ENCODE measurements at places on chromosomes 16 and 17.

- no peak for DNase-seq
Observed at GRCh38 chr17:35723735-35724134, 7.7 kb upstream of the RASL10B start.

GRCh38 chr17:1707107-1707506 is 3.1 kb downstream of the TLCD2 start:
- no peak for DNase-seq

- DNase-seq = peak; percentile 47
Observed at GRCh38 chr17:48037036-48037837, at the start of gene COPZ2. COPZ2 (minus strand) TSS chr17:48037797; CDS start chr17:48037777, 20 bp downstream.

DNA sequence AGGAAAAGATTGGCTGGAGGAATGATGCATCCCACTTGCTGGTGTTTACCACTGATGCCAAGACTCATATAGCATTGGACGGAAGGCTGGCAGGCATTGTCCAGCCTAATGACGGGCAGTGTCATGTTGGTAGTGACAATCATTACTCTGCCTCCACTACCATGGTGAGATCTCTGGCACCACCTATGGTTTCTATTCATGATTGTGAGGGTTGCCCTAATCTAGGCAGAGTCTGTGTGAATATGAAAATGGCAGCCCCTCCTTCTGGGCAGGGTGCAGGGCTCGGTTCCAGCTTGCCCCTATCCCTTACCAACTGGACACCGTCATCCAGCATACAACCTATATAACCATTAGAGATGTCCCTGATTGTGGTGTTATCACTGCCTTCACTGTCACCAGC is 33.4 kb downstream of the ITGB3 start:
- DNase-seq = no peak

DNA sequence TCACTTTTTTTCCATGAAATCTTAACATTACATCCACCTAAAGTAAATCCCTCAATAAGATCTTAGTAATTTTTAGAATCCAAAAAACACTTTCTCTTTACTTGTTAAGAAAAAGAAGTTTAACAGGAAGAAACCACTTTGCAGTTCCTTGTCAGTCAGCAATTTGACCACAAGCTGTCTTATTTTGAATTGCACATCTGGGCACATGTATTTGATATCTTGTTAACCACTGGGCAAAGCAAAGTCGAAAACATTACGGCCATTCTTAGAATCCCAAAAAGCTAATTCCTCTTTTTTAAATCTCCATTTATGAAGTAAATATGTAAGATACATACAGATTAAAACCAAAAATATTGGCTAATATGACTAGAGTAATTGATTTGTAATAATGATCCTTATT is 1.1 kb downstream of the ABCA10 start:
- DNase-seq = no peak

GRCh38 chr17:46818929-46819859 is 702 bp upstream of the WNT3 start:
- DNase-seq = no peak

DNA sequence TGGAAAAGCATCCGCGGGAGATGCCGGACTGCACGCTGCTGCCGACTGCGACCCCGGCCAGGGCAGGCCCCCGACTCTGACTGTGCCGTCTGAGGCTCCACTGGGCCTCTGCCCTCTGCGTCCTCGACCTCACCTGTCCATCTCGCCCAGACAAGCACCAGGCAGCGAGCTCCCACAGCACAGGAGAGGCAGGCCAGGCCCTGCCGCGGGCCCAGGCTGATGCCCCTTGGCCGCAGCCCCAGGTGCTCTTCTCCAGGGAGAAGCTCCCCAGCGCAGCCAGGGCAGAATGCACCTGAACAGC is 98.1 kb upstream of the DNAH17 start:
- no peak for DNase-seq

DNA sequence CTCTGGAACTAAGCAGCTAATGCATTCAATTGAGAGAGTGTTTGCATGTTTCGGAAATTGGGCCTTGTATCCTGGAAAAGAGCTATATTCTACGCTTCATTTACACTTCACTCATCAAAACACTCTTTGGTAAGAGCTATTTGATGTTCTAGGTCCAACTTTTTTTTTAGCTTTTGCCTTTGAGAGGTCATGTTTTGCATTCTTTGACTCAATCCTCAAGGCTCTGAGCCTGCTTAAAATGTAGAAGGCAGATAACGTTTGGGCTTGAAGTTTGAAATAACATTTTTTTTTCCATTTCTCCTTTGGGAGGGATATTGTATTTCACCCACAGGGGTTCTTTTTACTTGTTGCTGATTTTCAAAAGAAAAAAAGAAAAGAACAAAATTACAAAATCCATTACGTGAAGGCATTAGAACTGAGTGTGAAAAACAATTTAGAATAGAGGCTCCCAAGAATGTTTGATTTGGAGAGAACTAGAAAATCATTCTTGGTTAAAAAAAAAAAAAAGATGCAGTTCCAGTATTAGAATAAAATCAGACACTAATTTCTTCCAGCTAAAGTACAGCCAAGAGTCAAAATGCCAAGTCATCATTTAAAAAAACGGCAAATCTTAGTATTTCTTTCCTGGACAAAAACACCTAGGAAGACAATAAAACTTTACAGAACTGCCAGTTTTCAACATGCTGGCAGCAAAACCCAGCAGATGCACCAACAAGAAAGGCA is 268.5 kb downstream of the GRIN2A start:
- DNase-seq = no peak

DNA sequence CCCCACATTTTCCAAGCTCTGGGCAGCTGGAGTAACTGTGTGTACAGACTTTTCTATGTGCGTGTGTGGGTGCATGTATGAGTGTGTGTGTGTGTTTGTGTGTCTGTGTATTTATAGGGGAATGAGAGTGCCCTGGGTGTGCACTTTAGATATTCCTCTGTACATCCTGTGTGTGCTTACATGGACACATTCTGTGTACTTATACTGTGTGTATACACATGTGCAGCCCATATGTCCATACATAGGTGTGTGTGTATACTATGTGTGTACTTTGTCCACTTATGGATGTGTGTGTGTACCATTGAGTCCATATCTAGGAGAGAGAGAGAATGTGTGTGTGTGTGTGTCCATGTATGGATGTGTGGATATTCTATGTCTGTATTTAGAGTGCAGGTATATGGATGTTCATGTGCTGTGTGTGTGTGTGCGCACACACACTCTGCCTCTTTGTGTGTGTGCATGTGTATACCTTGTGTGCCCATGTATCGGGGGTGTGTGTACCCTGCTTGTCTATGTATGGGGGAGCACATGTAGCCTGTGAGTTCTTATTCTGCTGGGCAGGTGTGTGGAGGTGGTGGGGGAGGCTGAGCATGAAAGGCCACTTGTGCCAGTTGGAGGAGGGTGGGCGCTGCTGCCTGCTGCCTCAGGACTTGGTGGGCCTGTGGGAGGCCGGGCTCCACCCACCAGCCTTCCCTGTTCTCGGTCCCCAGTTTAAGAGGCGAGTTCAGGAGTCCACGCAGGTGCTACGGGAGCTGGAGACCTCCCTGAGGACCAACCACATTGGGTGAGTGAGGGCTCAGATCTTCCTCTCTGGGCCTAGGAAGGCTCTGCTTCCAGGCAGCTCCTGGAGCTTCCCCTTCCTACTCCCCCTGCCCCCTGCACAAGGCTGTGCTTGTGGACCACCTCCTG is 11.1 kb downstream of the FMNL1 start:
- DNase-seq = no peak

- DNase-seq = peak; percentile 39
Observed at GRCh38 chr17:1232786-1233185, 37.5 kb upstream of the BHLHA9 start.

DNA sequence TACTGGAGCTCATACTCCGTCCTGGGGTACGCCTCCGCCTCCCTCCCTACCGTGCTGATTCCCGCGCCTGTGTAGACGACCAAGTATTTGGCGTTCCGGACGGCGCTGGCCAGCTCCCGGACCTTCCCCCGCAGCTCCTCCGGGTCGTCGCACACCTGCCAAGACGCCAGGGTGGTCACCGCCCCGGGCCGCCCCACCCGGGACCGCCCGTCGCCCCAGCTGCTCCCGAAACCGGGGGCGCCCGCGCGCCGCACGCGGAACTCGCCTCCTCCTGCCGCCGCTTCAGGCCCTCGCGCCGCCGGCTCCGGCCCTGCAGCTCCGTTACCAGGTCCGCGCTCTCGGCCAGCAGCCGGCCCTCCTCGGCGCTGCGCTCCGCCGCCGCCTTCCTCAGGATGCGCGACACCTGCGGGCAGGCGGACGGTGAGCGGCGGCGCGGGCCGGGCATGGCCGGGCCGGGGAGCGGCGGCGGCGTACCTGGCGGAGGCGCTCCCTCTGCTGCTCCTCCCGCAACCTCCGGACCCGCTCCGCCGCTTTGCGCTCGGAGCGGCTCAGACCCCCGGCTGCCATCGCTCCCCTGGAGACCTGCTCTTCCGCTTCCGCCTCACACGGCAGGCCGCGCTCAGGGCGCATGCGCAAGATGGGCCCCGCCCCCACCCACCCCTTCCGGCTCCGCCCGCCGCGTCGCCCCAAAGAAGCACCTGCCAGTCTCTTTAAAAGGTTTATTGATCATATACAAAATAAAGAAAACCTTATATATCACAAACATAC is at the start of gene SIRT7:
Gene SIRT7 (minus strand): TSS at position 612 of the 768 bp plus-strand sequence. CDS start 45 bp downstream, at position 567.
- DNase-seq = peak; percentile 61

DNA sequence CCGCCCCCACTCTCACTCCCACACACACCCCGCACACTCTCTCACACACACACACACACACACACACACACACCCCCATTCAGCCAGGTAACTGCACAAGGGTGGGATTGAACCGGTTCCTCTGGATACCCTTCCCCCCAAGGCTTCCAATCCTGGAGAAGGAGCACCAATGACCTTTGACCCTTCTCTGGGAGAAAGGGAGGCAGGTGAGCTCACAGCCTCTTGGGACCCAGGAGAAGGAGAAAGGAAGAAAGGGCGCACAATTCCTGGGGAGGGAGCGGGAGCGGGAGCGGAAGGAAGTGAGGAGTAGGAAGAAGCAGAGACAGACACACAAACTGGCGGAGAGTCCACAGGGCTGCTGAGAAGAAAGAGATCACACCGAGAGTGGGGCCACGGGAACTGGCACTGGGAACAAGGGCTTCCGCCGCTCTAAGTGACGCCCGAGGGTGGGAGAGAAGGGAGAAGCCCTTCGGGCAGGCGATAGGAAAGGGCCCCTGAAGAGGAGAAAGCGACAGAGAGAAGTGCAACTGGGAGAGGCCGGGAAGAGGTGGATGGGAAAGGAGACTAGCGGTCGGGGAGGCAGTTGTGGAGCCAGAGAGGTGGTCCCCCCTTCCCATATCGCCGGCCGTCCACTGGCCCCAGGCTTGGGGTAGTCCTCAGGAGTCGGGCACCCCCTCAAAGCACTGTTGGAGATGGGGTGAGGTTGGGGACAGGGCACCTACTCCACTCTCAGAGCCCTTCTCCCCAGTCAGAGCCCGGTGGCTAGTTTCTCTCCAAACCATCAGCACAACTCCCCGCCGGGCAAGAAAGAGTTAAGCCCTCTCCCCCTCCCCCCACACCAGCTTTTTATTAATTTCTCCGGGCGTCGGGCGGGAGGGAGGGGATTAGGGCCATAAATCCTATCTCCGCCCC is 1.3 kb downstream of the SAMD14 start:
- peak; percentile 19 for DNase-seq

GRCh38 chr17:50719924-50720794 is 756 bp downstream of the LUC7L3 start:
- peak; percentile 18 for DNase-seq

DNA sequence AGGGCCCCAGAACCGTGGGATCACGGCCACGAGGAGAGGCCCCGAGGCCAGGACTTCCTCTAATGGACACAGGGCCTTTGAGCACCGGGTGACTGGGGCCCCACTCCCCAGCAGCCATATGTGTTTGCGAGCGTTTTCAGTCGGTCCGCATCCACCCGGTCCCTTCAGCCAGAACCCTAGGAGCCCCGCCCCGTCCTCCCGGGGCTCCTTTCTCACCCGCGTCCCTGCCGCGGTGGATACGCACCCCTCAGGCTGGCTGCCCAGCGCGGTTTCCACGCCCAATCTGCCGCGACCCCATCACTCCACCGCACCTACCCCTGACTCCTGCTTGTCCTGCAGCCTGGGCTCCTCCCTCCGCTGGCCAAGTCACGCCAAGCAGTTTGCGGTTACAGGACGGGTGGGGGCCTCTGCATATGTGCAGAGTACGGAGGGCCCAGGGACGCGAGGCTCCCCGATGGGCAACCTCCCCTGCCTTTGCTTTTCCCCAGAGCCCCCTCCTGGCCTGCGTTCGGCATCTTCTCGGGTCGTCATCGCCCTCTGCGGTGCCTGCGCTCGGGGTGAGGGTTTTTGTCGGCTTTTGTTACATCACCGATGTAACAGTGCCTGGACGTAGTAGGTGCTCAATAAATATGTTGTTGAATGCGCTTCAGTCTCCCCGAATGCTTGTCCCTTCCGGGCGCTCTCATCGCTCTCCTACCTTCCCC is 1.0 kb upstream of the TTYH2 start:
- no peak for DNase-seq

GRCh38 chr17:66527335-66527734 is 224.9 kb downstream of the PRKCA start:
- no peak for DNase-seq

- no peak for DNase-seq
Observed at GRCh38 chr16:88588754-88589153, 18.6 kb downstream of the ZC3H18 start.

- DNase-seq = peak; percentile 50
Observed at GRCh38 chr16:48609652-48610029, 339 bp downstream of the N4BP1 start.
